ENCODE measurements at places on chromosomes 1 and 21.

GRCh38 chr1:235072096-235072495 lies 56.5 kb downstream of the TOMM20 start:
- no peak for DNase-seq

GRCh38 chr1:233919786-233920185 lies 15.3 kb downstream of the SLC35F3 start:
- no peak for DNase-seq

- no peak for DNase-seq
Observed at GRCh38 chr1:54975356-54976108, 4.9 kb upstream of the TMEM61 start.

DNA sequence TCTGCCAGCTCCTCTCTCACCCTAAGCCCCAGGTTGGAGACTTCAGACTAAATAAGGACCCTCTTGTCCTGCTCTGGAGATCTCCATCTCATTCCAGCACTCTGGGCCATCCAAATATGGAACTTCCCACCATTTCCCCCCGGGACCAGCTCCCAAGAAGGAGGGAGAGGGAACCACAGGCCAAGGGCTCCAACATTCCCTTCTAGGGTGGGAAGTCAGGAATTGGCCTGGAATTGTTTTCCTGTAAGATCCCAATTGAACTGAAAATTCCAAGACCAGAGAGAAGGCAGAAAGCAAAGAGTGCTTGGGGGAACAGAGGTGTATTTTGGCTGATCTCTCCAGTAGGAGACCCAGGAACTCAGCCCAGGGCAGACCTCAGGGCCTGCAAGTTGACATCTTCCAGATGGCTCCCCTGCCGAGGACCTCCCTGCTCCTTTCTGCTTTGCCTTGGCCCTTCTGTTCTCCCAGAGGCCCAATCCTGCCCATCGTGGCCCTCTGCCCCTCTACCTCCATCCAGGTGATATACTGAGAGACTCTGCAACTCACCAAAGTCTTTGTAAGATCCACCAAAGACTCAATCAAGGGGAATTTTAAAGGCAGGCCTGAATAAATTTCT lies 14.9 kb downstream of the CSRP1 start:
- DNase-seq = no peak

DNA sequence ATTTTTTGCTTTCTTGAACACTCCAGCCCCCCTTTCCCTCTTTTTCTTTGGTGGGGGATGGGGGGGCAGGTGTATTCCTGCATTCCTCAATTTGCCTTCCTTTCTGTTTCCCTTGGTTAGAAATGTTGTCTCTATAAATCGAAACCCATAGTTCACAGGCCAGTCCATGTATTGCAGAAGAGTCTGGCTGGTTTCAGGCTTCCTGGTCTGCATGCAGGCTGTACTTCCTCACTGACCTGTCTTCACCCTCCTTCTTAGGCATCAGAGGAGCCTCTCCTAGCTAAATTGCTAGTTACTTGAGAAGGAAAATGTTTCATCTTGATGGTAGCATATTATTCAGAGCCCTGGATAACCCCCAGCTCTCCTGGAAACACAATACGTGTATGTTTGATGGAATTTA lies 140.0 kb downstream of the SPATA46 start:
- no peak for DNase-seq

DNA sequence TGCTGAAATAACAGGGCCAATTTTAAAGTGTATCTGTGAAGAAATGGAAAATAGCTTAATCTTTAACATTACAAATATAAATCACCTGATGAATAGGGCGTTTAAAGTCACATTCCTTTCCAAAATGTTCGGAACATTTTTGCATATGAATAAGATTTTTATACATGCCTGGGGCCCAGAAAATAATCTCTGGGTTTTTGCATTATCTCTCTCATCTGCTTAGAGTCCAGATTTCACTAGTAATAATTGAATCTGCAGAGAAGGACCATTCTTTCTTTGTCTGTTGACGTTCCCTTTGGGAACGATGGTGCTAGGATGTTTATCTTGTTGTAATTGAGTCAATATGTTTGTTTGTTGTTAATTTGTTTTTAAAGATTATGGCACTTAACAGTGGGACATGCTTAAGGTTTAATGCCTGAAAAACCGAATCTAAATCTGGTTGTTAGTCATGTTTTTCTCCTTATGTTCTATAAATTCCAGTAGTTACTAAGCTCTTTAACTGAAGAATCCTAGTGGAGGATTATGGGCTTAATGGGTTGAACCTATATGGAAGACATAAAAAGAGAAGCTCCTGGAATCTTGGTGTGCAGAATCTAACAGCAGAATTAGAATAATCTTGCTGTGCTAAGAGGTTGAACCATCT lies 140.6 kb downstream of the VPS13D start:
- no peak for DNase-seq

DNA sequence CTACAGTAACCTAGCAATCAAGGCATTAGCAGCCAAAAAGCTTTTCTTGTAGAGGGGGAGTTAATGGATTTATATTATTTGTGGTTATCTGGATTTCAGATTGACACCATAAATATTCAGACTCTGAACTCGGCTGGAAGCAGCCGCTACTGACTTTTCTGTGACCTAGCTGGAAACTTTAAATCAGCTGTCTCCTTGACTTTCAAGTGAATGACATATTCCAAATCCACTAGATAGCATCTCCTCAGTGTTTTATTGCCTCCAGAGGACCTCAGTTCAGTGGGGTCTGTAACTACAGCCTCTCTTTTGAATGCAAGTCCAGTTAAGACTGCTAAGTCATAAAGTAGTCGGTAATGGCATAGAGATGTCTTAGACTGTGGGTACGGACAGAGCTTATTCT lies 448.5 kb downstream of the NUF2 start:
- no peak for DNase-seq

DNA sequence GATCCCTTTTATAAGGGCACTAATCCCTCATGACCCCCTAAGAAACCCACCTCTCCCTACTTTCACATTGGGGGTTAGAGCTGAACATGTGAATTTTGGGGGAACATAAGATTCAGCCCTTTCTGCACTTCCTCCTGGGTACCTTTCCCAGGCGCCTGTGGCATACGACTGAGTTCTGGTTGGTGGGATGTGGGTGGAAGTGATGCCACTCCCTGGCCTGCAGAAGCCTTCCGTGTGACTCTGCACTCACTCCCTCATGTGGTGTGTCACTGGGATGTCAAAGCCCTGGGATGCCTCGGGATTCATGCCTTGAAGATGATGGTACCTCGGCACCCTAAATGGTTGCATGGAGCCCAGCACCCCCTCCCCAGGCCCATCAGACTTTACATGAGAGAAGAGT lies 28.3 kb upstream of the VASH2 start:
- no peak for DNase-seq

- no peak for DNase-seq
Observed at GRCh38 chr21:33290441-33290840, 24.3 kb downstream of the IL10RB start.

DNA sequence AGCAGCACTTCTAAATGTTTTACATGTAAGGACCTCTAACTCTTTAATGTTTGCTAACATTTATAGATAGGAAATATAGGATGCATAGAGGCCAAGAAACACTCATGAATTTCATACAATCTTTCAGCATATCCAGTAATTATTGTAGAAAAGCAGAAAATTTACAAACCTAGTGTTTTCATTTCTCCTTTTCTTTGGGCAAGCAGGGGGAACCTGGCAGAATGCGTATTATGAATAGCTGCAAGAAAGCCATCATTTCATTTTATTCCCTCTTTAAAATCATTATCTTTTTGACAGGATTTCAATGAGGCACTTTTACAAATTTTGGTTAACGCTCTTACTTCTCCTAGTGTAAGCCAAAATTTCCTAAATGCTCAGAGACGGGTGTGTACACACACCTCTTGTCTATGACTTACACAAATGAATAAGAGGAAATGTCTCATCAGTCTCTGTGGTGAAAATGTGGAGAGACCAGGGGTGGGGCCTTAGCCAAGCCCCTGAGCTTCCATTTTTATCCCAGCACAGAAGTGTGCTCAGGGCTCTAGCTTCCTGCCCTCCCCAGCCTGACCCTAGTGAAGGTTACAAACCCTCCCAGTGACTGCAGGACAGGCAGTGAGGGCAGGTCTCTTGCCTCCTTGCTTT lies 91.6 kb downstream of the LRRC8C start:
- DNase-seq = no peak

GRCh38 chr1:12185918-12186678 lies 19.3 kb downstream of the TNFRSF1B start:
- DNase-seq = no peak

DNA sequence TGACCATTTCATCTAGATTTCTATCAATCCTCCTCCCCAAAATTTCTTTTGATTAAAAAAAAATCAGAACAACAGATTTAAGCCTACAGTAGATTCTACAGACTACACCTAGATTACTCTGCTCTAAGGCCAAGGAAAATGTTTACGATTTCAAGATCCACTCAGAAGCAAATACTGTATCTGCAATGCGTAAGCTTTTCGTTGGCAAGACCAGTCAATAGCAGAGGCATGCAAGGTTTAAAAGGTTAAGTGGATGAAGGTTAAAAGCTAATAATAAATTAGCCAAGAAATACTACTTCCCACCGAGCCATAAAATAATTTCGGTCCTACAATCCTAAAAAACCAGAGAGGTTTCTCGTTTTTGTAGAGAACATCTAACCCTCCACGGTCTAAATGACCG lies 1.3 kb downstream of the CLSTN1 start:
- DNase-seq = no peak

GRCh38 chr21:38249256-38249655 lies 7.5 kb upstream of the KCNJ15 start:
- DNase-seq = no peak

- no peak for DNase-seq
Observed at GRCh38 chr1:40929155-40929554, 50.3 kb upstream of the CTPS1 start.

DNA sequence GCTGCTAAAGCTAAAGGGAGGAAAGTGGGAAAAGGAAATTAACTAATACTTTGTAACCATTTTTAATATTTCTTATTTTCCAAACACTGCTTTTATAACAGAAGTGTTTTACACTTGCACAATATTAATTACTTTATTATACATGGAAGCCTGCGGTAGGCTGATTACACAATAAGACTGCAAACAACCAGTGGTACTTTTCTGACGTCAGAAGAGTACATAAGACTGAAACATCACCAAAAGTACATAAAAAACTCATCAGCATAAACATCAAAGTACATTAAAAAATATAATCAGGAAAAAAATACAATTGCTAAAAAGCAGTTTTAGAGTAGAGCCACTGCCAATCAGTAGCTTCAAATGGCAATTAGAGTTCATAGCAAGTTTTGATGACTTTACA lies 4.6 kb downstream of the ZNF281 start:
- DNase-seq = no peak

DNA sequence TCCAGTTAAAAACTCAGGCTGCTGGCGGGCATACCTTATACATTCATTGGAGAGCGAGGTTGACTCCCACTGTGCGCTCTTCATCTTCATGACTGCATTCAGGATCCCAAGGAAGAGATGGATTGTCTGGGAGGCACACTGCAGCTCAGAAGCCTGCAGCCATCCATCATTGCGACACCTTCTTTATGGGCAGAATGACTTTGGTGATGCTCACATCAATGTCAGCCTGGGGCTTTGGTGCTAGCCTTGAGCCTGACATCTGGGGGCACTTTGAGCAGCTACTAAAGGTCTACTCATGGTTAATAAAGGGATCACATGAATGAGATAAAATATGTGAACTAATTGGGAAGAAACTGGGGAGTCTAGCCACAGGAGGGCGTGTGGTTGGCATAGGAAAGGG lies 229.3 kb downstream of the PRDM2 start:
- no peak for DNase-seq

- DNase-seq = no peak
Observed at GRCh38 chr1:234018816-234019215, 114.3 kb downstream of the SLC35F3 start.

GRCh38 chr1:48019714-48020315 lies 22.6 kb upstream of the TRABD2B start:
- DNase-seq = peak; percentile 41

- no peak for DNase-seq
Observed at GRCh38 chr1:66415281-66415680, 118.7 kb upstream of the SGIP1 start.

- DNase-seq = peak; percentile 3
Observed at GRCh38 chr21:40732253-40733023, 114.5 kb downstream of the DSCAM start.

- no peak for DNase-seq
Observed at GRCh38 chr1:7405844-7406500, 365.1 kb upstream of the VAMP3 start.

GRCh38 chr21:41185802-41186201 lies 17.8 kb downstream of the BACE2 start:
- DNase-seq = no peak

- no peak for DNase-seq
Observed at GRCh38 chr21:16870103-16870502, 642.7 kb upstream of the CXADR start.

DNA sequence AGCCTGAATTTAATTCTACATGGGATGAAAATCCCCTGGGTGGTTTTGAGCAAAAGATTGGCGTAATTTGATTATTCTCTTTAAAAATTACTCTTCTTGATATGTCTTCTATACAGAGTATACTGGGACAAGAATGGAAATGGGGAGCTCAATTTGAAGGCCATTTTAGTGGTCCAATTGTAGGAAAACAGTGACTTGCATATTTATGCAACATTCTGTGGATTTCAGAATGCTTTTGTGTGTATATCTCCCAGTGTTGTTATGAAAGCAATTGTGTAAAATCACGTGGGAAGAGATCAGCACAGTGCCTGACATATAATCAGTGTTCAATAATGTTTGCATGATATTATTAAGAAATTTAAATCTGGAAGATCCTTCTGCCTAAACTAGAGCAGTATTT lies 575.9 kb upstream of the PBX1 start:
- no peak for DNase-seq

DNA sequence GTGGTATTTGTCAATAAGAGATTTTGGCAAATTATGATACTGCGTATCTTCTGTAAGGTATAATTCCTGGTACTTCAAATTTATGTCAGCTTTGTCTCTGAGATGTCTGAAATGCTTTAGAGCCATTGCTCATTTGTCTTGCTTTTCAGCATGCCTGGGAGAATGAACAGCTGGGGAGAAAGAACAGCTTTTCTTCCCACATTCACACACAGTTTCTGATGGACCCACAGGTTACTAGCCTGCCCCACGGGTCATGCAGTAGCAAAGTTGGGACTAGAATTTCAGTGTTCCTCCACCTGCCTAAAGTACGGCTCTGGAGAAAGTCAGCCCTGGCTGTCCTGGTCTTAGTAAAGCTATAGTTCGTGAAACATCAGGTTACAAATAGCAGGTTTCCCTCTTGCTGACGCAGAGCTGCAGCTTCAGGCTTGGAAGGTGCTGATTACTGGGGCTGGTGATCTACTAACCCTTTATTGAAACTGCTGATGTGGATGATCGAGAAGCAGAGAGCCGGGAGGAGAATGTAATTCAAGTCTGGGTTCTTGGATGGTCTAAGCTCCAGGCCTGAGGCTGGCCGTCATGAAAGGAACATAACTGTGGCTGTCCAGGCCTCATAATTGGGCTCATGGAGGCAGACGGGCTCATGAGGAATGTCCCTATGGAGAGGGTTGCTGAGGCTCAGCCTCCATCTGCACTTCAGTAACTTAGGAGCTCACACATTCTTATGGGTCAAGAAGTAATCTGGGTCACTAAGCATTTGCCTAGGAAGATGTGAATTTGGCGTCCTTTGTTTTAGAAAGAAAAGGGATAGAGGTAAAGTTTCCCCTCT lies 12.4 kb downstream of the GALNT2 start:
- DNase-seq = no peak

Measured in astrocyte of the hippocampus (primary cell).